ENCODE measurements at places on chromosomes 2 and 18.

GRCh38 chr2:58614219-58614618, 373.1 kb upstream of the FANCL start:
- DNase-seq = no peak

- DNase-seq = no peak
These were observed 3.4 kb downstream of the C2orf69 start for GRCh38 chr2:199914372-199914958.

DNA sequence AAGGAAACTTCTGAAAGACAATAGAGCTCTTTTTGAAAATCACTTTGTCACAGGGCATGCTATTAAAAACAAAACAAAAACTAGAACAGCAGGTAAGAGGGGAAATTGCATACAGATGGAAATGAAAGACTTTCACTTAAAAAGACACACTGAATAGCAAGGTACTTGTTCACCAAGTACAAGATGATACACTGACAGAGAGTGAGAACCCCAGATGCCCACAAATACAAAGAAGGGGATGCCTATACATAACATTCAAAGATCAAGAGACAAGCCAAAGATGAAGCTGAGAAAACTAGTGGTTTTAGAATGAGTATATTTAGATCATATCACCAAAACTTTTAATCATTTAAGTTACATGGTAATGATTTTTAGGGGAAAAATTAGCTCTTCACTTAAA, 60.7 kb downstream of the ASXL2 start:
- no peak for DNase-seq

- no peak for DNase-seq
These were observed 71.4 kb downstream of the EPHA4 start for GRCh38 chr2:221500501-221501209.

DNA sequence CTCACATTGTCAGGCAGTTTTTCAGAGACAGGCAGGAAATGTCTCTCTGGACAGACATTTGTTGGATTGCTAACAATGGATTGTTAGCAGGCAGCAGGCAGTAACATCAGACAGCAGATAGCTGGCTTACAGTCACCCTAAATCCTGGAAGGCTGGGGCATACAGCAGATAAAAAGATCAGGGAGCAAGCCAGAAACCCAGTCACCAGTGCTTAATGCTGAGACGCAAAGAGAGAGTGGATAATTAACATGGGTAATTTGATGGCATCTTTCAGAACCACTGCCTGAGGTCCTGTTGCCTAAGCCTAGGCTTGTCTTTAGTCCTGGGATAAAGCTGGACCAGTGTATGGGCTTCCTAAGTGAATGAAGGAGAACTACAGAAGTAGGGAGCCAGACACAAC, 22.4 kb downstream of the MC4R start:
- DNase-seq = no peak

- no peak for DNase-seq
These were observed 109.3 kb downstream of the ANTXR1 start for GRCh38 chr2:69122271-69122670.
